ENCODE measurements at places on chromosomes 3 and 15. TPM values are rescaled to one million over a fixed set of nuclear protein-coding genes. Genes with fewer than 3 reads are reported as not detected.

DNA sequence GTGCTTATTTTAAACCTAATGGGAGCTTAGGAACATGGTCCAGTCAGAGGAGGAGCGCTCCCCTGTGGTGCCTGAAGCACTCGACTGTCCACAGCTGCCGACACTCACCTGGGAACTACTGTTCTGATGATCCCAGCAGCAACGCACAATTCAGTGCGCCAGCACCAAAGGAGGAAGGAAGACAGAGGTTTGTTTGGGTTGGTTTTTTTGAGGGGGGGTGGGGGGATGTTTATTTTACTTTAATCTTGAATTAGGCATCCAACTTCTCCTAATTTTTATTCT is 48.8 kb upstream of the VGLL4 start:
- H3K27me3 ChIP-seq = no peaks in the 10 kb centered on the region
- DNase-seq = no peak
- H3K27ac ChIP-seq = no peak overlapping the region
- H3K36me3 ChIP-seq = no peaks in the 10 kb centered on the region

DNA sequence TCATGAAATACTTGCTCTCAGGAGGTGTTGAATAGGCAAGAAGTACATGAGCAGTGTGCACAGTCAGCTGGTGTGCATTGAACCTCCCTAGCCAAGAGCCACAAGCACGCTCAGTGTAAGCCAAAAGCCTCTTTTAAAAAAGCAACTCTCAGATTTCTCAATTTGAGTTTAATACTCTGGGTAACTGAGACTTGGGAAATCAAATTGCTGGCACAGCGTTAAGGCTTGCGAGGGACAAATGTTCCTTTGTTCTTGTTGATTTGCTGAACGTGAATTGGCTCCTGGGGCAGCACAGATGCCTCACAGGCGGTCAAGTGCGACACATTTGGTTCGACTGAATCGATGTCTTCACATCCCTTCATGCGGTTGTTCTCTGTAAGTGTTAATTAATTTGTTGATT is at the start of gene FAM240A:
FAM240A (plus strand) TSS at position 202 of the 400 bp plus-strand sequence; CDS start at position 361, 159 bp downstream.
- no peak within 1 kb of the TSS for H3K4me3 ChIP-seq
- no peak for DNase-seq
- no peaks in the 10 kb centered on the region for H3K36me3 ChIP-seq
- H3K4me1 ChIP-seq = no peaks in the 10 kb centered on the region
- no peaks in the 10 kb centered on the region for H3K27me3 ChIP-seq

DNA sequence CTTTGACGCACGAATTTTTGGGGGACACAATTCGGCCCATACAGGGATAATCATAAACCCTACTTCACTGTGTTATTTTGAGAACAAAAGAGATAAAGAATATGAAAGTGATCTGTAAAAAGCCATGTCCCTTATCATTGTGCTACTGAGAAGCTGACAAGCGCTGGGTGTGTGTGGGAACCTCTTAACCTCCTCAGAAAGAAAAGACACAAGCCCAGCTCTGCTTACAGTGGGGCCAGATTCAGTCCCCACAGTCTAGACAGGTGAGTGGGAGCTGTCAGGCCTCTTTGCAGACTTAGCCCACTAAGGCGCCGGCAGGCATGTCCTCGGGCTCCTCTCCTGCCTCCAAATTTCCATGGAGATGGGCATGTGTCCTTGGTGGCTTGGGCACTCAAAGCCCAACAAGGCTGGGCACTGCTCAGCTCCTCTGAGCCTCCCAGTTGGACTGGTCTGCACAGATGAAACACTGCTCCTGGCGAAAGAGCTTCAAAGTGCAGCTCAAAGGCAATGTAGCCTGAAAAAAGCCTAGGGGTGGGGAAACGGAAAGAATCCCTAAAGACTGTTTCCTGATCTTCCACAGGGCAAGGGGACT is 64.4 kb upstream of the ETV5 start:
- no peak overlapping the region for H3K4me3 ChIP-seq
- no peak overlapping the region for H3K27ac ChIP-seq
- DNase-seq = no peak
- H3K4me1 ChIP-seq = no peaks in the 10 kb centered on the region

- no peaks in the 10 kb centered on the region for H3K27me3 ChIP-seq
- H3K4me1 ChIP-seq = no peaks in the 10 kb centered on the region
- H3K36me3 ChIP-seq = no peaks in the 10 kb centered on the region
- no peak for DNase-seq
Observed at GRCh38 chr3:178671791-178672190, 135.6 kb downstream of the KCNMB2 start.

GRCh38 chr3:54608041-54608440 is 319.8 kb downstream of the LRTM1 start:
- H3K4me3 ChIP-seq = no peak overlapping the region
- no peaks in the 10 kb centered on the region for H3K27me3 ChIP-seq
- no peaks in the 10 kb centered on the region for H3K4me1 ChIP-seq
- H3K27ac ChIP-seq = no peak overlapping the region

GRCh38 chr3:71168121-71168721 is 415.3 kb downstream of the FOXP1 start:
- H3K4me1 ChIP-seq = peaks cover 24% of the 10 kb centered on the region
- H3K4me3 ChIP-seq = no peak overlapping the region
- no peaks in the 10 kb centered on the region for H3K27me3 ChIP-seq
- no peaks in the 10 kb centered on the region for H3K36me3 ChIP-seq
- H3K27ac ChIP-seq = no peak overlapping the region

DNA sequence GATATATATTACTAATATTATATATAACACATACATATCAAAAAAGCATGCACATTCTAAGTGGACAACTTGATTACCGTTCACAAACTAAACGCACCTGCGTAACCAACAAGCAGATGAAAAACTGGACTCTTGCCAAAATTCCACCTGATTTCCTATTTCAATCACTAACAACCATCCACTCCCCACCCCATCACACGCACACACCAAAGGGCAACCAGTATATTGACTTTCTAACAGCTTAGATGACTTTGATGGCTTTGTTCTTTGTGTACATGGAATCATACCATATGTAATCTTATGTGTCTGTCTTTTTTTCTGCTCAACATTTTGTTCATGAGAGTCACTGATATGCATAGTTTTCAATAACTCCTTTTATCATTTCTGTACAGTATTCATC is 496.8 kb upstream of the ARRDC4 start:
- no peaks in the 10 kb centered on the region for H3K36me3 ChIP-seq
- H3K27ac ChIP-seq = no peak overlapping the region
- DNase-seq = no peak
- H3K4me1 ChIP-seq = no peaks in the 10 kb centered on the region
- H3K27me3 ChIP-seq = no peaks in the 10 kb centered on the region
- H3K4me3 ChIP-seq = no peak overlapping the region

- H3K27me3 ChIP-seq = no peaks in the 10 kb centered on the region
- H3K4me3 ChIP-seq = no peak overlapping the region
- H3K27ac ChIP-seq = no peak overlapping the region
- H3K4me1 ChIP-seq = no peaks in the 10 kb centered on the region
- H3K36me3 ChIP-seq = no peaks in the 10 kb centered on the region
Observed at GRCh38 chr3:82494977-82495489, 733.6 kb upstream of the GBE1 start.

GRCh38 chr15:70672081-70672480 is 91.3 kb downstream of the UACA start:
- H3K4me1 ChIP-seq = peaks cover 8% of the 10 kb centered on the region
- peak; percentile 40 for DNase-seq
- H3K27ac ChIP-seq = no peak overlapping the region
- no peaks in the 10 kb centered on the region for H3K27me3 ChIP-seq
- peaks cover 33% of the 10 kb centered on the region for H3K36me3 ChIP-seq

- DNase-seq = no peak
- no peaks in the 10 kb centered on the region for H3K4me1 ChIP-seq
- no peaks in the 10 kb centered on the region for H3K36me3 ChIP-seq
- no peak overlapping the region for H3K27ac ChIP-seq
- H3K27me3 ChIP-seq = no peaks in the 10 kb centered on the region
- no peak overlapping the region for H3K4me3 ChIP-seq
Observed at GRCh38 chr3:69189487-69189886, 67.1 kb upstream of the LMOD3 start.

- no peaks in the 10 kb centered on the region for H3K27me3 ChIP-seq
- DNase-seq = no peak
- peaks cover 11% of the 10 kb centered on the region for H3K4me1 ChIP-seq
- no peak overlapping the region for H3K27ac ChIP-seq
- no peak overlapping the region for H3K4me3 ChIP-seq
- peaks cover 26% of the 10 kb centered on the region for H3K36me3 ChIP-seq
Observed at GRCh38 chr3:49388289-49388820, 23.4 kb downstream of the RHOA start.

- H3K36me3 ChIP-seq = peaks cover 67% of the 10 kb centered on the region
- no peak overlapping the region for H3K27ac ChIP-seq
- DNase-seq = no peak
- H3K4me1 ChIP-seq = peaks cover 7% of the 10 kb centered on the region
Observed at GRCh38 chr15:80978685-80979329, 10.8 kb downstream of the MESD start.

DNA sequence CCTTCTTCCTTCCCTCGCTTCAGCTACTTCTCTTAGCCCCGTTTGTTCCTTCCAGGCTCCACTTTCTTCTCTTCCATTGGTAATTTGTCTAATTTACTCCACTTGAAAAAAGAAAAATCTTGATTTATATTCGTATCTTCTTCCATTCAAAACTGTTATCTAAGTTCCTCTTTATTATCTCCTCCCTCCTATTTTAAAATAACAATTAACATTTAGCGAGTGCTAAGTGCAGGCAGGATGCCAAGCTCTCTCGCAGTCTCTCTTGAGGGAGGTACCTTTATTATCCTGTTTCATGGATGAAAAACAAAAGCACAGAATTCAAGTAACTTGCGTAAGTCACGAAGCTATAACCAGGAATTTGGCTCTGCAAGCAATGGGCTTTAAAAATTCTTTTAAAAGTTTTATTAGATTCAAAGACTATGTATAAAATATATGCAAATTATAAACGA is 418.9 kb upstream of the NAALADL2 start:
- H3K27ac ChIP-seq = peak overlapping the region; percentile 99
- H3K27me3 ChIP-seq = no peaks in the 10 kb centered on the region
- no peak for DNase-seq
- H3K4me3 ChIP-seq = peak overlapping the region; percentile 92
- H3K4me1 ChIP-seq = peaks cover 22% of the 10 kb centered on the region
- H3K36me3 ChIP-seq = peaks cover 6% of the 10 kb centered on the region

GRCh38 chr3:183313764-183314163 is 60.7 kb downstream of the B3GNT5 start:
- no peak overlapping the region for H3K4me3 ChIP-seq
- peaks cover 34% of the 10 kb centered on the region for H3K4me1 ChIP-seq
- H3K36me3 ChIP-seq = no peaks in the 10 kb centered on the region
- H3K27ac ChIP-seq = no peak overlapping the region

GRCh38 chr15:56184516-56184915 is 59.2 kb downstream of the RFX7 start:
- no peaks in the 10 kb centered on the region for H3K4me1 ChIP-seq
- no peak overlapping the region for H3K4me3 ChIP-seq
- no peak overlapping the region for H3K27ac ChIP-seq
- DNase-seq = no peak
- H3K36me3 ChIP-seq = no peaks in the 10 kb centered on the region

- H3K27ac ChIP-seq = no peak overlapping the region
- H3K4me3 ChIP-seq = no peak overlapping the region
- H3K36me3 ChIP-seq = no peaks in the 10 kb centered on the region
- no peaks in the 10 kb centered on the region for H3K4me1 ChIP-seq
Observed at GRCh38 chr3:112785321-112786001, 61.2 kb downstream of the CD200R1L start.

DNA sequence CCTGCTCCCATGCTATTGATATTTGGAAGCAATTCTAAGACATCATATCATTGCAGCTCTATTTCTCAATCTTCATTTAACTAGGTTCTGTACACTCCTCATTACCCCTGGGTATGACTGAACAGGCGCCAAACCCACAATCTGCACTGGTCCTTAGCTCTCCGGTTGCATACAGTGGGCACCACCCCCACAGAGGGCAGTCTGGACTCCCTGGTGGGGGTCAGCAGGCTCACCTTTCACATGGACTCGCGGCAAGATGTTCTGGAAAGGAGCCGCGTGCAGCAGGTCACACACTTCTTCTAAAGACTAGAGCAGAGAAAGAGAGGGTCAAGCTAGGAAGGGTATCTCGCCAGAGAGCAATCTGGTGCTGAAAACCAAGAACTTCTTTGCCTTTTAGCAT is 36.5 kb downstream of the NIPA2 start:
- peaks cover 60% of the 10 kb centered on the region for H3K36me3 ChIP-seq
- no peak for DNase-seq
- no peak overlapping the region for H3K27ac ChIP-seq
- no peaks in the 10 kb centered on the region for H3K27me3 ChIP-seq
- peaks cover 56% of the 10 kb centered on the region for H3K4me1 ChIP-seq

- H3K4me1 ChIP-seq = peaks cover 7% of the 10 kb centered on the region
- H3K27ac ChIP-seq = no peak overlapping the region
- H3K36me3 ChIP-seq = no peaks in the 10 kb centered on the region
- peaks cover 11% of the 10 kb centered on the region for H3K27me3 ChIP-seq
- no peak overlapping the region for H3K4me3 ChIP-seq
Observed at GRCh38 chr15:88613074-88613944, 7.8 kb upstream of the AEN start.

DNA sequence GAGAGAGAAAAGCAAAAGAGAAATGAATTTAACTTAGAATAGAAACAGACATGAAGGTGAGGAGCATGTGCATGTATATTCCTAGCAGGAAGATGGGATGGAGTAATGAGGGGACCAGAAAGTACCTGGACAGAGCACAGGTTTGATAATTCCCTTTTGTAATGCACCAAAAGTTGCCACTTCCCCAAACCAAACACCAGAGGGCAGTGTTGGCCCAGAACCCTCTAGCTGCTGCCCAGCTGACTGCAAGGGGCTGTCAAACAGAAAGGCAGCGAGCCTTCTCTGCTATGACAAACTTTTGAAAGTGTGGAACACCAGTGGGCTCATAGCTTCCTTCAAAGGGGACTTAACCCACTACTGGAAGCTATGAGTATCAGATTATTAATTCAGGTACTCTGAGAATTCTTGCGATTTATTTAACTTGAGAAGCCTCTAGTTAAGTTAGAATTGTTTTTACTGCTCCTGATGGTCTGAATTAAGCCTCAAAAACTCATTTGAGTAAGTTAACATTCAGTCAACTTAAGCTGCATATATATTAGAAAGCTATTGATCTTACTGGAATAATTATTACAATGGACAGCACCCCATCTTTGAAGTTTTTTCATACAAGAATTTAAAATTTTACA is 234.9 kb downstream of the NEK10 start:
- H3K4me3 ChIP-seq = no peak overlapping the region
- no peaks in the 10 kb centered on the region for H3K4me1 ChIP-seq
- H3K27ac ChIP-seq = no peak overlapping the region
- H3K36me3 ChIP-seq = no peaks in the 10 kb centered on the region
- no peaks in the 10 kb centered on the region for H3K27me3 ChIP-seq

DNA sequence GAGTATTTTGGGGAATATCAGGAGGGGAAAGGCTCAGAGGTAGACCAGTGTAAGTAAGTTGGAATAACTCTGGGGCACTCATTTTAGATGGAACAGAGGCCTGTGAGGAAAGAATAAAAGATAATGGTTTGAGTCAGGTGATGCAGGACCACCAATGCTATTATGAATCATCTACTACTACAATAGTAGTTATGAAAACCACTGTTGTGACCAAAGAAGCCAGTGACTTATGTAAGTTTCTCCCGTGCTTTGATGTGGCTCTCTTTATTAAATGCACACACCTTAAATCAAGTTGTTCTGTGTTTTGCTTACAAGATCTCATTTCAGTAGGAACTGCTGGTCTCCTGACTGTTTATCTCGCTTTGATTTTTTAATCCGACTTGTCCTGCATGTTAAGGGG is 13.1 kb upstream of the GUCA1C start:
- H3K4me3 ChIP-seq = no peak overlapping the region
- no peaks in the 10 kb centered on the region for H3K27me3 ChIP-seq
- no peaks in the 10 kb centered on the region for H3K36me3 ChIP-seq

Gene C3orf20
- not detected for total RNA-seq

Gene RNF13
- 43.5 TPM for total RNA-seq

Gene TBC1D5
- 20.6 TPM for total RNA-seq

Gene SPINK8
- not detected for total RNA-seq

Gene SEMA5B
- not detected for total RNA-seq

Gene HRH1
- 15.9 TPM for total RNA-seq

Gene PROS1
- 5.8 TPM for total RNA-seq

Gene WDR93
- total RNA-seq = 0.05 TPM
